Left lung (tissue), 14 donors: ENCODE measurements at places on chromosomes 3 and 15. TPM values are rescaled to one million over a fixed set of nuclear protein-coding genes. Genes with fewer than 3 reads are reported as not detected.

DNA sequence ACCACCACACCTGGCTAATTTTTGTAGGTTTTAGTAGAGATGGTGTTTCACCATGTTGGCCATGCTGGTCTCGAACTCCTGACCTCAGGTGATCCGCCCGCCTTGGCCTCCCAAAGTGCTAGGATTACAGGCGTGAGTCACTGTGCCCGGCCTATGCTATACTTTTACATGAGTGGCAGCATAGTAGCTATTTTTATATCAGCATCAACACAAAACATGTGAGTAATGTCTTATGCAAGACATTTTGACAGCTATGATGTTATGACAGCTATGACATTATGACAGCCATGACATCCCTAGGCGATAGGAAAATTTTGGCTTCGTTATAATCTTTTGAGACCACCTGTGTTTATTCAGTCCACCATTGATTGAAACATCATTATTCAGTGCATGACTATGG lies 4.1 kb upstream of the NAALADL2 start:
- DNase-seq: no peak
- H3K27me3 ChIP-seq: no peaks in the 10 kb centered on the region
- H3K27ac ChIP-seq: no peak overlapping the region
- H3K36me3 ChIP-seq: no peaks in the 10 kb centered on the region
- H3K4me1 ChIP-seq: no peaks in the 10 kb centered on the region
- H3K4me3 ChIP-seq: no peak overlapping the region

GRCh38 chr3:67819447-67819846 lies 165.0 kb upstream of the SUCLG2 start:
- no peaks in the 10 kb centered on the region for H3K4me1 ChIP-seq
- no peak overlapping the region for H3K27ac ChIP-seq
- H3K27me3 ChIP-seq: no peaks in the 10 kb centered on the region
- H3K36me3 ChIP-seq: no peaks in the 10 kb centered on the region
- H3K4me3 ChIP-seq: no peak overlapping the region

Gene CPN2
- polyA plus RNA-seq: not detected

Gene SLC49A4
- polyA plus RNA-seq: 10.7 TPM

GRCh38 chr3:118531816-118532215 lies 502.8 kb downstream of the IGSF11 start:
- no peak overlapping the region for H3K27ac ChIP-seq
- no peaks in the 10 kb centered on the region for H3K4me1 ChIP-seq
- DNase-seq: no peak
- H3K27me3 ChIP-seq: no peaks in the 10 kb centered on the region

- no peak overlapping the region for H3K27ac ChIP-seq
- no peak for DNase-seq
- no peaks in the 10 kb centered on the region for H3K27me3 ChIP-seq
- H3K4me3 ChIP-seq: no peak overlapping the region
- H3K36me3 ChIP-seq: peaks cover 61% of the 10 kb centered on the region
Observed at GRCh38 chr3:4448187-4448586, 18.9 kb downstream of the SUMF1 start.

Gene C15orf62
- polyA plus RNA-seq: 4.1 TPM

DNA sequence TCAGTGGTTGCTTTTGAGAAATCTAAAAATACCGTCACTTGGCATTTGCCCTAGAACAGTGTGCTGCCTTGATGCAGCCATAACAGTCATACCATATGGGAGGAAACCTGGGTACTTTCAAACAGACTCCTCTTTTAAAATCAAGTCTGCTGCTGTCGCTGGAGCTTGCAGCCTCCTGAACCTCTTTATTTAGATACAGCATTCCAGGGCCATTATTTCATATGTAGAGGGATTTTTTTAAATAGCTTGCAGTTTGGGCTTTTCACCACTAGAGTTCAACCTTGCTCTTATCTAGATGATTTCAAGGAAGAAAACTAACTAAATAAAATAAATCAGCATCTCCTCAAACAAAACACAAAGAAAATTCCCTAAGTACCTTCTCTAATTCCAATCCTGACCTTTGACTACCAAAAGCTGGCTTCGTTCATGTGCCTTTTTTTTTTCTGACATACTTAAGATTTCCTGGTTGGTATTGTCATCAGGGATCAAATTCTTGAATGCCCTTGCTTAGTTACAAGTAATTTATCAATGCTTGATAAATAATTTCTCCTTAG lies 111.6 kb downstream of the KBTBD8 start:
- no peaks in the 10 kb centered on the region for H3K27me3 ChIP-seq
- no peaks in the 10 kb centered on the region for H3K4me1 ChIP-seq
- no peak overlapping the region for H3K4me3 ChIP-seq
- peak; percentile 28 for DNase-seq
- no peak overlapping the region for H3K27ac ChIP-seq

DNA sequence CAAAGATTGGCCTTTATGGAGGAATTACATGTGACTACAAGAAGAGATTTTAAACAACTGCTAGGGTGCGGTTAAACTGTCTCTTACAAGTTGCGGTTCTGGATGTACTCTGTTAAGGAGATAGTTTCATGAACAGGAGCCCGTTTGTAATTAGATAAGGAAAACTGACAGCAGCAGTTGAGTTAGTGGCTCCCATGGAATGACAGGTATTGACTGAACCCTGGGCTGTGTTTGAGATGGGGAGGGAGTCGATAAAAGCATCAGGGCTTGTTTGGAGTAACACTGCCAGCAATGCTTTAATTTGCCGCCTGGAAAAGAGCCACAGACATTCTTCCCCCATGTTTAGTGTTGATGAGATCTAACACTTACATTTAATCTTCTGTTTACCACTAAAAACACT lies 139.9 kb downstream of the ROBO2 start:
- no peaks in the 10 kb centered on the region for H3K36me3 ChIP-seq
- no peaks in the 10 kb centered on the region for H3K4me1 ChIP-seq
- DNase-seq: no peak
- H3K27ac ChIP-seq: no peak overlapping the region
- no peak overlapping the region for H3K4me3 ChIP-seq
- H3K27me3 ChIP-seq: no peaks in the 10 kb centered on the region

Gene SLC30A4
- 7.6 TPM for polyA plus RNA-seq

DNA sequence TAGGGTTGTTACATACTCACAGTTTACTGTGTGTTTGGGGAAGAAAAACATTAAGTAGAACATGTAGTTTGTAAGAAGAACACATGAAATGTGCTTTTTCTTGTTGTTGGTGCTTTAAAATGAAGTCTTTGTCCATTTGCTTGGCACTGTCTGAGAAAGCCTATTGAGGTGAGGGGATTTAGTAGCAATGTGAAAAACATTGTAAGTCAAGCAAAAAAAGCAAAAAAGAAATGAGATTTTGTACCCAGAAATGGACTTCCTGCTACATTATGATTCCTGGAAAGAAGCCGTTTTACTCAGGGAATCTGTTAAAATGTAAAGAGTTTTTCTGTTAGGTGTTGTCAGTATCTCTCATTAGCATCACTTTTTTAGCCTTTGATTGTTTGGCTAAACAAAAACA lies 59.9 kb downstream of the KAT2B start:
- no peaks in the 10 kb centered on the region for H3K27me3 ChIP-seq
- H3K4me3 ChIP-seq: no peak overlapping the region
- peaks cover 17% of the 10 kb centered on the region for H3K36me3 ChIP-seq
- peaks cover 10% of the 10 kb centered on the region for H3K4me1 ChIP-seq

DNA sequence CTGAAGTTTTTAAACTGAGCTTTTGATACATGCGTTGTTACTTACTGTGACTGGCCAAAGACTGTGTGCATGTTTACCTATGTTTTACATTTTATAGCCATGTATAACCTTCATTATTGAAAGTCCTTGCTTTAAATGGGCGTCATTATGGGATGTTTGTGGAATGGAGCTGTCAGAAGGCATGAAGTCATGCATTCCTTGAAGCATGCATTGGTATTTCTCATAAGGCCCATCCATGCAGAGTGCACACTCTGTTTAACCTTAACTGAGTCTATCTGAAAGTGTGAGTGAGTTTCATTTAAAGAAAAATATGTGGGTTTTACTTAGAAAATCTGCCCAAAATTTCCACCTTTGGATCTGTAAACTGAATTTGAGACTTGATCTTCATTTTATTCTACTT lies 51.1 kb downstream of the PSMD6 start:
- no peaks in the 10 kb centered on the region for H3K27me3 ChIP-seq
- H3K4me1 ChIP-seq: peaks cover 100% of the 10 kb centered on the region
- H3K36me3 ChIP-seq: no peaks in the 10 kb centered on the region
- peak overlapping the region; percentile 26 for H3K27ac ChIP-seq

- no peaks in the 10 kb centered on the region for H3K27me3 ChIP-seq
- H3K4me3 ChIP-seq: no peak overlapping the region
- no peaks in the 10 kb centered on the region for H3K4me1 ChIP-seq
- peak; percentile 49 for DNase-seq
- no peak overlapping the region for H3K27ac ChIP-seq
- H3K36me3 ChIP-seq: no peaks in the 10 kb centered on the region
Observed at GRCh38 chr3:53181024-53181371, 20.0 kb downstream of the PRKCD start.
